ENCODE measurements at places on chromosomes 6 and 20.

GRCh38 chr20:3705491-3705969 is 6.9 kb downstream of the SIGLEC1 start:
- DNase-seq: no peak

DNA sequence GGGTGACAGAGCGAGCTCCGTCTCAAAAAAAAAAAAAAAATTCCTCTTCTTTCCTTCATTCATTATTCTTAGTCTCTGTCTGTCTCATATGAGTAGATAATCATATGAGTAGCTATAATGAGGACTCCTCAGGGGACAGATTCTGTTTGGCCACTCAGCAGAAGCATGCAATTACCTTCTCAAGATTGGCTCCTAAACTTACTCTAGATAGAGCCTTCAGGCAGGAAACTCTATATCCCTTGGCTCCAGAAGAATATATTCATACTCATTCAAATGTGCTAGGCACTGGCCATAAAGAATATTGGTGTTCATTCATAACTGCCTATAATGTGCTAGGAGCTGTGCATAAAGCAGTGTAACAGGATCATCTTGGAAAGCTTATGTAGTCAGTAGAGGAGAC is 2.2 kb upstream of the ACAT2 start:
- no peak for DNase-seq

GRCh38 chr6:167470836-167471547 is 146.1 kb downstream of the TTLL2 start:
- no peak for DNase-seq

DNA sequence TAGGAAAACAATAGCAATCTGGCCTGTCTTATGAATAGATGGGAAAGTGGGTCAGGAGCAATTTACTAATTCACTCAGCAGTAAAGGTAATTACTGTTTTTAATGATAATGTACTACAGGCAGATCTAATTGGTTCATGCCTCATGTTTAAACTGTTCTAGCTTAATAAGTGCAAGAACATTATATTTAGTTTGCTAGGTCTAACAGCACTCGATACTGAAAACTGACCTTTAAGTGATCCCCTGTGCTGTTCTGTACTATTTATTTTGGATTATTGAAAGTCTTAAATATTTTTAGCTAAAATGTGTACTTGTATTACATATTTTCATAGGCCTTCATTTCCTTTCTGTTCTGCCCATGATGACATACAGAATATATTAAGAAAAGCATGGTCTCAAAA is 998.0 kb upstream of the GJE1 start:
- peak; percentile 36 for DNase-seq

DNA sequence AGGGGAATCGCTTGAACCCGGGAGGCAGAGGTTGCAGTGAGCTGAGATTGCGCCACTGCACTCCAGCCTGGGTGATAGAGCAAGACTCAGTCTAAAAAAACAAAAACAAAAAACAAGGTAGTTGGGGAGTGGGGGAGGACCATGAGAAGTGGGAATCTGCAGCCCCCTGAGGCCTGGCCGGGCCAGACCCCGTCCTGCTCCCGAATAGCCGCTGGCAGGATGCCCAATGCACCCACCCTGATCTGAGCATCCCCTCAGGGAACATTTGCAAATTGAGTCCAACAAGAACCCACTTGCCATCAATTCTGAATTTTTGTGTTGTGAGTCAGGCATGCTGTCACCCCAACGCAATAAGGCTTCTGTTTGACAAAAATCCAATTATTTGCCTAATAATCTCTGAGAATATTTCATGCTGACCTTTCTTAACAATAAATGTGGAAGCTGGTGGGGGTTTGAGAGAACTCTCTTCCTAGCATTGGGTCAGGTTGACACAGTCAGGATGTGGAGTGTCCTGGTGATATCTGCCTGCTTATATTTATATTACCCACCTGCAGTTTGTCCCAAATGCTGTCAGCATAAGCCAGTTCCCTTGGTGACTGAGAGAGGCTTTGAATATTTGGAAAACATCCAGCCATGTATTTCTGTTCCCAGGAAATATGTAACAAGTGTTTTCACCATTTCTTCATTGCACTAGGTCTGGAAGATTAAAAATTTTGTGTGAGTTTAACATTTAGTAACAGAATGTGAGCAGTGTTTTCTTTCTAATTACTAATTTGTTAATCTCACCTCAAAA is 28.4 kb upstream of the FRMD1 start:
- no peak for DNase-seq

DNA sequence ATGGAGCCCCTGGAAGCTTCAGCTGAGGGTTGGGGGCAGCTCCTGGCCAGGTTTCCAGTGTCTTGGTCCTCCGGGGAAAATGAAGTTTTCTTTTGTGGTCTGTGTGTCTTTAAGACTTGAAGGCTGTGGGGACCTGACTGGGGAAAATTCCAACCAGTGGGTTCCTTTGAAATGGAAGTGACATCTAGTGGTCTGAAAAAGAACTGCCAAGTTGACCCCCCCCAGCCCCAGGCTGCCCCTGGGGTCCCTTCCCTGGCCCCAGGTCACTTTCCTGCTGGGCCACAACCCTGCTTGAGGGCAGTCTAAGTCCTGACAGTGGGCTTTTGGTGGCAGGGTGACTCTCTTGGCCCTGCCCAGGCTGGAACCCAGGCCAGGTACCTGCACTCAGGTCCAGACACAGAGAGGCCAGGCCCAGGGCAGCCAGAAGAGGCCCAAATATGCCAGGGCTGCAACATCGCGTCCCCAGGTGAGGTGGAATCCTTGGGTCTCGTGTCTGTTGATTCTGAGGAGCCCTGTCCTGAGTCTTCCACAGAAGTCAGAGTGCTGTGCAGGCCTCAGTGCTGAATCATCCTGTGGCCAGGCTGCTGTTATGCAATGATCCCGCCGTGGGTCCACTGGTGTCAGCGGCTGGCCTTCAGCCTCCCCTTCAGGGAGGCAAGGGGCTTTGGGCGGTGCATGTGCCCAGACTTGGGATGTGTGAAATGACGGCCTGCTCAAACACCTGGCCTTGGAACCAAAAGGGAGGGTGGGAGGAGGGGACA is 68.4 kb downstream of the VEGFA start:
- peak; percentile 64 for DNase-seq

- no peak for DNase-seq
Measured at GRCh38 chr20:37702403-37703034, 8.7 kb downstream of the CTNNBL1 start.

GRCh38 chr6:54775576-54775975 is 71.0 kb upstream of the FAM83B start:
- no peak for DNase-seq

DNA sequence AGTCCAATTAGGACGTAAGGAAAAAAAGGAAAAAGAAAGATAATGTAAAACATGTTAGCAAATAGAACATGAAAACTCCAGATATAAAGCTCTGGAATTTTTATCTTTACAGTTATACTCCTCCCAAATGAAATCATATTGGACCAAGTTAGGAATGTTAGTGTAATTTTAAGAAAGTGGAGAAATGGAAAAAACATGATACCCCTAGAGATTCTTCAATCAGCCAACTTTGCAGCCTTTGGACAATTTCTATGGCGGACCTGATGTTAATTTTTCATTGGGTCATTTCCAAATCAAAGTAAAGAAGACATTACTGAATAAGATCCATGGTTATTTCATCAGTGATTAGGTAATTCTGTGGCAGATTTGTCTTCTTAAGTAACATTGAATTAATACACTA is 748.7 kb downstream of the RFPL4B start:
- no peak for DNase-seq

DNA sequence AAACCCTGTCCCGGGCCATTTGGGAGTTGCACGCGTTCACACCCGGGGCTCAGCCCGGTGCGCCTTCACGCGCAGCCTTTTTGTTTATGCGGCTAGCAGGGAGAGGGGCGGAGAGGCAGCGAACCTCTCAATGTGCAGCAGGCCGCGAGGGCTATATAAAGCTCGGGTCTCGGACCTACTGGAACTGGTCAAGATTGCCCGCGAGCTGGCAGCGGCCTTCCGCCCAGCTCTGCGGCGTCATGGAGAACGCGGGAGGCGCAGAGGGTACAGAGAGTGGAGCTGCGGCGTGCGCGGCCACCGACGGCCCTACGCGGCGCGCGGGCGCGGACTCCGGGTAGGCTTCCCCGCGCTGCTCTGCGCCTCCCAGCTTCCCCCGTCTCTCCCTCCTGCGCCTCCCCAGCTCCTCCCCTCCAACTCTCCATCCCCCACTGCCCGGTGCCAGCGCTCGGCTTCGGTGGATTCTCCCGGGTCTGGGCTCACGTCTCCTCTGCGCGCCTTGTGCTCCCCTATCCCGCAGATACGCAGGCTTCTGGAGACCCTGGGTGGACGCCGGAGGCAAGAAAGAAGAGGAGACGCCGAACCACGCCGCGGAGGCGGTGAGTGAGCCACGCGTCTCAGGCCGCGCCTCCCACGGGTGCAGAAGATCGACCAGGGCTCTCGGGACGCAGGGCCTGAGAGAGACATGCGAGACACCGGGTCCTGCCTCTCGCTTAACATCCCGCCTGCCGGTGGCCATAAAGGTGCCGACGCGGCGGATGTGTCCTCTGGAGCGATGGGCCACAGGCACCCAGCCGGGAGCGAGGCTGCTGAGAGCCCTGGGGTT is at the start of gene RIPPLY2:
RIPPLY2 (plus strand) TSS at position 183 of the 823 bp plus-strand sequence; CDS start at position 240, 57 bp downstream.
- peak; percentile 71 for DNase-seq

DNA sequence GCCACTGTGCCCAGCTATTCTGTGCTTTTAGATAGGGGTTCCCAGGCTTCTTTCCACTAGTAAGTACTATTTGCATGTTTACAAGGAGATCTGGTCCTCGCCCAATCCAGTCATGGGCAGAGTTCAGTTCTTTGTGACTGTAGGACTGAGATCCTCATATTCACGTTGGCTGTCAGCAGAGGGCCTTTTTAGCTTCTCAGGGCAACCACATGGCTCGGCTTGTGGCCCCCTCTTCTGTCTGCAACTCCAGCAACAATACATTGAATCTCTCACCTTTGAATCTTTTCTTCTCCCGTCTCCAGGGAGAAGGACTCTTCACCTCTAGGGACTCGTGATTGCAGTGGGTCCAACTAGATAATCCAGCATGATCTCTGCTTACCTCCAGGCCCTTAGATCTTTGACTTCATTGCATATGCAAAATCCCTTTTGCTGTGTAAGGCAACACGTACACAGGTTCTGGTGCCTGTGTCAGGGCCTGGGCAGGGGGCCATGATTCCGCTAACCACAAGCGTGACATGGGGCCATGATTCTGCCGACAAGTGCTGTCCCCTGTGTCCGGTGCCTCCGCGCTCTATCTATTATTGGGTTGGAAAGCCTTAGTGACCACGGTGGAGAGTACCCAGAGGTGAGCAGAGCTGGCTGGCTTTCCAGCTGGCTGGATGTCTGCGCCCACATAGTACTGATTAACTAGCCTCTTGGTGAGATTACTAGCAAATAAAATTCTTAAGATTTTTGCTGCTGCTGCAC is 5.1 kb downstream of the CCR6 start:
- DNase-seq: no peak

- DNase-seq: no peak
Measured at GRCh38 chr6:25968769-25969168, 6.2 kb downstream of the TRIM38 start.

- no peak for DNase-seq
Measured at GRCh38 chr20:44181611-44182010, 5.4 kb downstream of the JPH2 start.

DNA sequence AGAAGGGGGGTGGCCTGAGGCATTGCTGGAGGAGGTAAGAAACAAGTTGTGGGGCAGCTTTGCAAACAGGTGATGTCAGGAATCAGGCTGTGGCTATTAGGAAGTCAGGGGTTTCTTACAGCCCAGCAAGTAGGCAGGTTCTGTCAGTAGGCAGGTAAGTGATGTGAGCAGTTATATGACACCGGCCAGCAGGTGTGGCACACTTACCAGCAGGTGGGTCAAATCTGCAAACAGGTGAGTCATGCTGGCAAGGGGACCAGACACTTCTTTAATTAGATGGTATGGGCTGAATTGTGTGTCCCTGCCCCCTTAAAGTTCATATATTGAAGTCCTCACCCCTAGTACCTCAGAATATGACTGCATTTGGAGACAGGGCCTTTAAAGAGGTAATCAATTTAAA is 16.4 kb upstream of the ENPP4 start:
- DNase-seq: no peak

- DNase-seq: no peak
Measured at GRCh38 chr20:45339799-45340198, 8.4 kb downstream of the SDC4 start.

DNA sequence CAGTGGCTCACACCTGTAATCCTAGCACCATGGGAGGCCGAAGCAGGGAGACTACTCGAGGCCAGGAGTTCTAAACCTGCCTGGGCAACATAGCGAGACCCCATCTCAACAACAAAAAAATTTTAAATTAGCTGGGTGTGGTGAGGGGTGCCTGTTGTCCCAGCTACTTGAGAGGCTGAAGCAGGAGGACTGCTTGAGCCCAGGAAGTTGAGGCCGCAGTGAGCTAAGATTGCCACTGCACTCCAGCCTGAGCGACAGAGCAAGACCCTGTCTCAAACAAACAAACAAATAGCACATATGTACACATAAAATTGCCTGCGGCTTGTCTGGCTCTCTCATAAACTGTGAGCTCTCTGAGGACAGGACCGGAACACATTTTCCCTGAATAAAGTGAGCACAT is 106.3 kb downstream of the BANF2 start:
- DNase-seq: no peak

- peak; percentile 66 for DNase-seq
Measured at GRCh38 chr6:29976588-29977424, 34.5 kb downstream of the HLA-A start.

DNA sequence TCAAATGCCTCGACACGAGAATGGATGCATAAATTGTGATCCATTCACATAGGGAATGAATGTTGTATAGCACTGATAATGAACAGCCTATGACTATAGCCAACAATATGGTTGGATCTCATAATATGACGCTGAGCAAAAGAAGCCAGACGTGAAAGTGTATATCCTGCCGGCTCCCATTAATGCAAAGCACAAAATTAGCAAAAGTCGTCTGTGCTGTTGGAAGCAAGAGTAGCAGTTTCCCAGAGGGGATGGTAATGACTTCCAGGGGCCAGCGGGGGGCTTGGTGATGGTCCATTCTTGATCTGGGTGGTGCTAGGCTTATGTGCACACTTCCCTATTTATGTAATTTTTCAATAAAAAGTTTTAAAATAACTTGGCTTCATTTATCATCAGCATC is 1.0 kb upstream of the TAGAP start:
- no peak for DNase-seq

GRCh38 chr6:30091577-30092381 is 16.2 kb upstream of the RNF39 start:
- DNase-seq: no peak

DNA sequence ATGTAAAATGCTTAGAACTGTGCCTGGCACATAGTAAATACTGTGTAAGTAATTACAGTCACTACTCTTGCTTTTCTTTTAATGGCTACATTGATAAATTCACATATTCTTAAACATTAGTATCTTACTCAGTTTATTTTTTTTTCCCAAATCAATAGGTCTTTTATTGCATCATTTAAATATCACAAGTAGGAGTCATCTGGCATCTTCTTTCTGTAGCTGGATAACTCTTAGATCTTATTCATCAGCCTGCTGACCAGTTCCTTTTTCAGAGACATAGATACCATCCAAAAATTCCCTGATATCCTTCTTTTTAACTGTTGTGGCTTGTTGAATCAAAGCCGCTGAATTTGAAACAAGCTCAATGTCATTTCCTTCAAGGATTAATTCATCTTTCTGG is 20.0 kb upstream of the PHF3 start:
- no peak for DNase-seq

Measured in NCI-H82 (cell line).